Inflammatory macrophage treated with lipopolysaccharide for 4 hours (primary cell): ENCODE measurements at places on chromosomes 7 and 10.

DNA sequence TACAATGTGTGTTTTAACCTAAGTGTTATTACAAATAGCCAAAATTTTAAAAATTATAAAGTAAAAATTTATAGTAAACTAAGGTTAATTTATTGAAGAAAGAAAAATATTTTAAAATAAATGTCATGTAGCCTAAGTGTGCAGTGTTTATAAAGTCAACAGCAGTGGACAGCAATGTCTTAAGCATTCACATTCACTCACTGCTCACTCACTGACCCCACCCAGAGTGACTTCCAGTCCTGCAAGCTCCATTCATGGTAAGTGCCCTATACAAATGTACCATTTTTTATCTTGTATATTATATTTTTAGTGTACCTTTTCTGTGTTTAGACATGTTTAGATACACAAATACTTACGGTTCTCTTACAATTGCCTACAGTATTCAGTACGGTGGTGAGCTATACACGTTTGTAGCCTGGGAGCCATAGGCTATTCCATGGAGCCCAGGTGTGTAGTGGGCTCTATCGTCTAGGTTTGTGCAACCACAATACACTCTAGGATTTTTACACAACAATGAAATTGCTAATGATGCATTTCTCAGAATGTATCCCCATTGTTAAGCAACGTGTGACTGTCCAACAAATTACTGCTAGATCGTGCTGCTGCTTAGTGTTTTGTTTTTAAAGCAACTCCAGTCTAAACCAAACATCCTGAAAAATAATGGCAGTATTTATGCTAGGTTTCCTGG is 108.9 kb upstream of the NAMPT start:
- DNase-seq: no peak

- no peak for DNase-seq
These were observed 49.2 kb downstream of the INPP5A start for GRCh38 chr10:132586739-132587138.

- DNase-seq: peak; percentile 42
These were observed 62.1 kb downstream of the MET start for GRCh38 chr7:116733924-116734580.

DNA sequence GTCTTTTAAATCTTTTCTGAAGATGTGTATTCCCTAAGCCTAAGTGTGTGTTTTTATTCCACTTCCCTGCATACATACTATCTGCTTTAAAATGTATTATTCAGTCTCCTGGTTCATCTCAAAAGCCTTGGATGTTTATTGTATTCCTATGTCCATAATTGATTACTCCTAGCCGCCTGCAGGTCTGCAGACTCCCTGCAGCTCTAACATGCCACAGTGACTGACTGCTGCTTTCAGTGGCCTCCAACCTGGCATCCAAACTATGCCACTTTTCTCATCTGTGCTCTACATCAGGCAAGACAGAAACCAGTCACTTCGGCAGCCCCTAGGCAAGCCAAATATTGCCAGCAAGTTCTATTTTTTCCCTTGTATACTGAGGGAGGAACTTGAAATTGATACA is 81.7 kb downstream of the ABCA13 start:
- DNase-seq: no peak

DNA sequence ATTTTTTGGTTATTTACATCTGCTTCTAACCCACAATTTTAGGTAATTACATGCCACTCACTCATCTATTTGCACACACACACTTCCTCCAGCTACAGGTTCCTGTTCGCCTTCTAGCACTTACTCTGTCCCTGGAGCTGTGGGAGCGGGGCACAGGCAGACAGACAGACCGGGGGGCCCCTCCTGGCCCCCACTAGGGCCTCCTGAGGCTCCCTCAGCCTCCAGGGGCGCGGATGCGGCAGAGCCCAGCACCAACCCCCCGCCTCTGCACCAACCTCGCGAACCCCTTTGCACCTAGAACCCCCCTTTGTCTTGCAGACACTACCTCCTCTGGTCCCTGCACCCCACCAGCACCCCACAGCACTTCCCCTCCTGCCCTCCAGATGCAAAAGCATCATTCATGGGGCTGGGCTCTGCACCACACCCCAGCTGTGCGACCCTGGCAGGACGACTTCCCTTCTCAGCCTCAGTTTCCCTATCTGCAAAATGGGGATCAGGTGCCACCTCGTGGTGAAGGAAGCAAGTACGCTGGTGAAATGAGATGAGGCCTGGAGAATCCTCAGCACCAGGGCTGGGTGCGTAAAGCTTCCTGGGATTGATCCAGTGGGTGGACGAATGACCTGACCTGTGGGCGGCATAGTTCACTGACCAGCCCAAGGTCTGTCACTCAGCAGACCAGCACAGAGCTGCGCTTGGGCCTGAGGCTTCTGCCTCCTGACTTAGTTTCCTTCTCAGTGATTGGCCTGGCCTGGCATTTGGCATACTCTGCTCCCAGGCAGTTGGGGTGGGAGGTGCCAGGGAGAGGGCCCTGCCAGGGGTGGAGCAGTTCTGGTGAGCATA is 37.9 kb downstream of the ELFN1 start:
- no peak for DNase-seq

- DNase-seq: no peak
These were observed 127.2 kb upstream of the PODXL start for GRCh38 chr7:131683536-131684125.

DNA sequence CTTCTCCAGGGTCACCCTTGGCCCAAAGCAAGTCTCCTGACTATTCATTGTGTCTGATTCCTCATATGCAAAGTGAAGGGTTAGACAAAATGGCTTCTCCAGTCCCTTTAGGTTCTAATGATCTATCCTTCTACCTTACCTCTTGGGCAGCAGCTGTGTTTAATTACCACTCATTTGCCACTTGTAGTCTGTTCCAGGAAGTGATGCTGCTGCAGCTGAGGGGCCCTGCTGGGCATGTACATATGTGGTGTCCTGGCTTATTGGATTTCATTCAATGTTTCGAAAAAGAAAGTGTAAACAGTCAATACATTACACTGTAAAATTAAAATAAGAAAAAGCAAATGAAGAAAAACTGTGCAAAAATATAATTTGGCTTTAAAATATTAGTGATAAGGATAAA is 36.6 kb downstream of the SCIN start:
- DNase-seq: no peak

GRCh38 chr10:74133923-74134820 is 16.5 kb downstream of the AP3M1 start:
- no peak for DNase-seq
